ENCODE measurements at places on chromosomes 7 and 10. TPM values are rescaled to one million over a fixed set of nuclear protein-coding genes. Genes with fewer than 3 reads are reported as not detected.

The CLDN4 gene
- 0.49 TPM for polyA plus RNA-seq

DNA sequence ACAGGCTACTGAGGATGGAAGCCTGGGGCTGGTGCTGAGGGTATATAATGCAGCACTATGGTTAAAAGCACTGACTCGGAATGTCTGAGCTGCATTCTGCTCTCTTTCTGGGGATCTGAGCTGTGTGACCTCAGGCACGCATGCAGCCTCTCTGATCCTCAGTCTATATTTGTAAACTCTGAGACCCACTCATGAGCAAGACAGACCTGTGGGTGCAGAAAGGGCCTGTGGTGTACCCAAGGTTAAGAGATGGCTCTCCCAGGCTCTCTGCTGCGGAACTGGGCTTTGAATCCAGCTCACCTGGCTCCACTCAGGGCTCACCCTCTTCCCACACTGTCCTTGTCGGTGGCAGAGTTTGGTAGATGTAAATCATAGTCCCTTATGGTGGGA lies 89.9 kb downstream of the CHST15 start:
- DNase-seq = no peak

The ZNF783 gene
- polyA plus RNA-seq = 14.0 TPM

The TUBAL3 gene
- 0.20 TPM for polyA plus RNA-seq

The ACTA2 gene
- polyA plus RNA-seq = 183 TPM

The NEUROG3 gene
- polyA plus RNA-seq = not detected

The CTAGE8 gene
- polyA plus RNA-seq = 0.75 TPM

GRCh38 chr10:102242118-102242485 lies 790 bp upstream of the PITX3 start:
- DNase-seq = no peak

The AKR1C3 gene
- polyA plus RNA-seq = 0.94 TPM

The OR9A2 gene
- not detected for polyA plus RNA-seq

DNA sequence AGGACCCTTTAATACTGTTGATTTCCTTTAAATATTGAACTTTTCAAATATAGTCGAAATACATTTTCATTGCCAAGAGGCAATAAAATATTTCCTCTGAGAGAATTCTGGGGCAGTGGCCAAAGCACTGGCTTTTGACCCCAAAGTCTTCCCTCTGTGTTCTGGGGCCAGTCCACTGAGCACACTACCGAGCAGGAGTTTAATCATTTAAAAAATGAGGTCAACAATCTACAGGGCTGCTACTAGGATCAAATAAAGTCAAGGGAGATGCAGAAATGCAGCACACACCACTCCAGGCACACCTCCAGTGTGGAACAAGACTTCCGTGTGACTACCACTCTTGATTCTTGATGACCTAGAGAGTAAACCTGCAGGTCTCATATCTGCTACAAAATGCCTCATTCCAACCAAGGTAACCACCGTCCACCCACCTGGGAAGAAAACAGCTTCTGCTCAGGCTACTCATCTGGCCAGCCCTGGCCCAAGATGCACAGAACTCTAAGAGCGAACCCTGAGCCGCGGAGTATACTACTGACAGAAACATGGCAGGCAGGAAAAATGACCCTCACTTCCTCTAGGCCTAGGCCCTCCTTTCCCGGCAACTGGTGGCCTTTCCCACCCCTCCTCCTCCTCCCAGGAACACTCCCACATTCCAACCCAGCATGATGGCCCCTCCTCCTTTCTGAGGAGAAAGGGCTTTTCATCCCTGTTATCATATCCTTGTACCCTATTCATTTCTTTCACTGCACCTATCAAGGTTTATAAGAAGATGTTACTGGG lies 97.7 kb downstream of the ALOX5 start:
- DNase-seq = no peak

GRCh38 chr10:65940816-65941662 lies 984.8 kb upstream of the LRRTM3 start:
- no peak for DNase-seq

The ATRNL1 gene
- polyA plus RNA-seq = 0.71 TPM

The SRRM3 gene
- 0.63 TPM for polyA plus RNA-seq

DNA sequence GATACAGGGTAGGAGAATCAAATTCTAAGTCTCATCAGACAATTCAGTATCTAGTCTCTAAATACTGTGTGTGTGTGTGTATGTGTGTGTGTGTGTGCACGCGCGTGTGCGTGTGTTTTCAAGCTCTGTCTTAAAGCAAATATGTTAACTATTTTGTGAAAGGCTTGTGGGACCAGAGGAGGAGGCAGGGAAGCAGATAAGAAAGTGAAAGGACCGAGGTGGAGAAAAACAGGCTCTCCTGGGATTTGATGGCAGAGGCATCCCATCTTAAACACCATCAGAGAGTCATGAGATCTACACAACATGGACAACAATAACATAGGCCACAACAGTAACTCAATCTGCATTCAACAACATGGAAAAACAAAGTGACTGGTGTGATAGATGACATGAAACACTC lies 67.1 kb downstream of the PIP4K2A start:
- DNase-seq = no peak

GRCh38 chr7:4818000-4818794 lies 42.8 kb downstream of the AP5Z1 start:
- DNase-seq = no peak

- no peak for DNase-seq
Observed at GRCh38 chr7:9796241-9796640, 1177.4 kb upstream of the PHF14 start.

The ZRANB1 gene
- 17.0 TPM for polyA plus RNA-seq

- no peak for DNase-seq
Observed at GRCh38 chr7:74214816-74215630, 5.2 kb downstream of the LAT2 start.

GRCh38 chr7:111869280-111869679 lies 307.0 kb upstream of the IMMP2L start:
- DNase-seq = no peak

DNA sequence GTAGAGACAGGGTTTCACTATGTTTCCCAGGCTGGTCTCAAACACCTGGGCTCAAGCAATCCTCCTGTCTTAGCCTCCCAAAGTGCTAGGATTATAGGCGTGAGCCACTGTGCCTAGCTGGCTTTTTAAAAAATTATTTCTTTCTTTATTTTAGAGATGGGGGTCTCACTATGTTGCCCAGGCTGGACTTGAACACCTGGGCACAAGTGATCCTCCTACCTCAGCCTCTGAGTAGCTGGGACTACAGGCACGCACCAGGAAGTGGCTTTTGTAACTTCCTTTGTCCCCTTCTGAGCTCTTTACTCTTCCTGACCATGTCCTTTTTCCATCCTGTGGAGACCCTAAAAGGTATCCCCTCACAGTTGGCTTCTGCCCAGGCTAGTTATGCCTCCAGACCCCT lies 2.1 kb upstream of the MYOZ1 start:
- DNase-seq = no peak

GRCh38 chr10:88288320-88289059 lies 294.6 kb downstream of the RNLS start:
- DNase-seq = no peak

GRCh38 chr7:47683485-47683898 lies 101.6 kb upstream of the TNS3 start:
- DNase-seq = no peak

DNA sequence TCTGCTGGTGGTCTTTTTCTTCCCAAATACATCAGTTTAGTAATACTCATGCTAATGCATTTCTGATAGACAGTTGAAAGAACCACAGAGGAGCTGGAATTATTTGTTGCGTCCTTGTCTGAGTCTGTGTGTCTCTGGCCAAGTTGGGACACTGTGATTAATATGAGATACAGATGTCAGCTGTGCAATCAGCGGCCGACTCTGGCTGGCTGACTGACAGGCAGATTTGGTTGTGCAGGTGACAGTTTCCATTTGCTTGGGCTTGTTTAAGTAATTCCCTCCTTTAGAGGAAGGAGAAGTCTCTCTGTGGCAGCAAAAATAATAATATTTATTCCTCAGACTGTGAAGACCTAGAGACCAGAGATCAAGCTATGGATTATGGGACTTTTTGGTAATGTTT lies 176.2 kb upstream of the CHRM2 start:
- no peak for DNase-seq

The HTR5A gene
- not detected for polyA plus RNA-seq

The GATA3 gene
- polyA plus RNA-seq = 0.33 TPM

DNA sequence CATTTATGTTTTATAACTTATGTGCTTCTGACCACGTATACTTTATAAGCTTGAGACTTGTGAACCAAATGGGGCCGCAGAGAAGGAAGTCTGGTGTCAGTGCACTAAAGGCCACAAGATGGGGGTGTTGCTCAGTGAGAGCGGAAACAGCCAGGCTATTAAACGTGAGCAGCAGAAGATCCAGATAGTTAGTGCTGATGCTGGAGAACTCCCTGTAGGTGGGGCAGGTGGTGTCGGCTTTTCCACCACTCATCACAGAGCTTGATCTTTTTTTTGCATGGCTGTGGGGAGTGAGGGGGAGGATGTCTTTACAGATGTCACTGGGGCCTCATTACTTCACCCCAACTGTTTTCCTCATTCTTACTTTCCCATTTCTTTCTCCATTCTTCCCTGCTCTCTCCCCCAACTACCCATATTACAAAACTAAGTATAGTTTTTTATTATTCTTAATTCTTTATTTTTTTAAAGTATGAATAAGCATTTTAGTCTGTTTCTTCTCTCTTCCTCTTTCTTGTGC lies 34.7 kb downstream of the ACADSB start:
- peak; percentile 13 for DNase-seq
